Muscle of leg (tissue), 16 donors: ENCODE measurements at places on chromosomes 3 and 15.

DNA sequence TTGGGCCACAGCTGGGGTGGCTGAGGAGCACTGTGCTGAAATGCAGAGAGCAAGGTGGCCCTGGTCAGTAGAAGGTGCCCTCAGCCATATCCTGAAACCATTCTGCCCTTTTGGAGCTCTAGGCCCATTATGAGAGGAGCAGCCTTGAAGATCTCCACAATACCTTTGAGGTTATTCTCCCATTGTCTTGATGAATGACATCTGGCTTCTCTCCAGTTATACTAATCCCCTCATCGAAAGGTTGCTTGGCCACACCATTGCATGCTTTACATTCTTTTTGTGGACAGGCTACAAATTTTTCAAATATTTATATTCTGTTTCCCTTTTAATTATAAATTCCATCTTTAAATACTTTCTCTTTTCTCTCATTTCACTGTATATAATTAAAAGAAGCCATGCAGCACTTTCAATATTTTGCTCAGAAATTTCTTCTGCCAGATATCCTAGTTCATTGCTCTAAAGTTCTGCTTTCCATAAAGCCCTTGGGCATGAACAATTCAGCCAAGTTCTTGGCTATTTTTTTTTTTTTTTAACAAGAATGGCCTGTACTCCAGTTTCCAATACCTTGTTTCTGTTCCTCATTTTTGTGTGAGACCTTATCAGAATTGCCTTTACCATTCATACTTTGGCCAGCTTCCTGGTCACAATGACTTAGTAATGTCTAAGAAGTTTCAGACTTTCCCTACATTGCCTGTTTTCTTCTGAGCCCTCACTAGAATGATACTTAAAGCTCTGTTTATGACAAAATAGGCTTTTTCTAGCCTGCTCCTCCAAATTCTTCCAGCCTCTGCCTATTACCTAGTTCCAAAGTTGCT, 138.9 kb upstream of the SGO1 start:
- no peak for DNase-seq

- peak; percentile 40 for DNase-seq
These were observed 424 bp downstream of the EAF2 start for GRCh38 chr3:121835465-121835801.

DNA sequence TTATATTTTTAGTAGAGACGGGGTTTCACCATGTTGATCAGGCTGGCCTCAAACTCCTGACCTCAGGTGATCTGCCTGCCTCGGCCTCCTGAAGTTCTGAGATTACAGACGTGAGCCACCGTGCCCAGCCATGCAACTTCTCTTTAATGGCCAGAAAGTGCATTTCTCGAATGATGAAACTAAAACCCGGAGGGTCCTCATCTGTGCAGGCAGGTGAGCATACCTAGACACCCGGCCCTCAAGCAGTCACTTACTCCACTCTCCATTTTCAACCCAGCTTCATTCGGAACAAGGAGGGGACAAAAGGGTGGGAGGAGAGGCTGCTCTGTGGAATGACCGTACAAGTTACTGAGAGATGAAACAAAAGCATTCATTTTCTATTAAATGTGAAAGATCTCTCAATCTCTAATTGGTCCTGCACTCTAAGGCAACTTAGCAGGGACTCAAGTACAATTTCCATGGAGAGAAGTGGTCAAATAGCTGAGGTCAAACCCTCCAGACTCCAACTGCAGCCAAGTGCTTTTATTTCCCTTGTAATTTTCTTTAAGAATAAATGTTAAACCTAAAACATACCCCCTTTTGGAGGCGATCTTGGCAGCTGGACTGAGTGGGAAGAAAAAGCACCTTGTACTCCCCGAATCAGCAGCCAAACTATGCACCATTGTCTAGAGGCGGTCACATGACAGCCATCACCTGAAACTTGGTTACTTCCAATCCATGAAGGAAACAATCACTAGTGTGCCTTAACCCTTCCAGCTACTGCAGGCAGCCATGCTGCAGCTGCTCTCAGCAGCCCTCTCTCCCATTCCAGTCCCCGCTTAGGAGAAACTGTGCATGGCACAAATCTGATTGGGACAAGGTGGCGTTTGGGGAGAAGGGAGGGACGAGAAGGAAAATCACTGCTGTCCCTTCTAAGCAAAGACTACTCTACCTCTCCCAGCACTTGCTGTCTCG, 62.2 kb downstream of the VGLL4 start:
- peak; percentile 76 for DNase-seq

- no peak for DNase-seq
These were observed 50.5 kb downstream of the CTDSPL start for GRCh38 chr3:37912052-37912733.

DNA sequence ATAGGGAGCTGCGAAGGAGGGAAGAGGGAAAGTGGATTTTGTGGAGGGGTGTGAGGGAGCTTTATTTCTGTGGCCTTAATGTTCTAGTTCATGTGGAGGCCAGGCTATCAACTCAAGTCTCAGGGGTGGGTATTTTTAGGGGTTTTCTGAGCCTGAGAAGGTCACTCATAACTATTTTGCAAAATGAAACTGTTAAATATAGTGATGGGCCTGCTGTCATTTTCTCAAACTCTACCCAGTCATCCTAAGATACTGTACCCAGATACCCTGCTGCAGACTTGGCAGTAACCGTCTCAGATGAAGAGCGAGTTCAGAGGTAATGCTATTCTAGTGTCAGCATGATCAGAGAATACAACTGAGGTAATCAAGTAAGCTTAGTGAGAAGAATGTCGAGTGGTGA, 545.0 kb upstream of the TBL1XR1 start:
- DNase-seq: no peak

- peak; percentile 19 for DNase-seq
These were observed at the start of gene RHCG for GRCh38 chr15:89496155-89497098. Gene RHCG (minus strand): TSS chr15:89496583. CDS start chr15:89496544, 39 bp downstream.

GRCh38 chr3:6542795-6543194, 318.1 kb upstream of the GRM7 start:
- DNase-seq: no peak

- DNase-seq: no peak
These were observed 446.8 kb upstream of the DPH6 start for GRCh38 chr15:35992791-35993190.

DNA sequence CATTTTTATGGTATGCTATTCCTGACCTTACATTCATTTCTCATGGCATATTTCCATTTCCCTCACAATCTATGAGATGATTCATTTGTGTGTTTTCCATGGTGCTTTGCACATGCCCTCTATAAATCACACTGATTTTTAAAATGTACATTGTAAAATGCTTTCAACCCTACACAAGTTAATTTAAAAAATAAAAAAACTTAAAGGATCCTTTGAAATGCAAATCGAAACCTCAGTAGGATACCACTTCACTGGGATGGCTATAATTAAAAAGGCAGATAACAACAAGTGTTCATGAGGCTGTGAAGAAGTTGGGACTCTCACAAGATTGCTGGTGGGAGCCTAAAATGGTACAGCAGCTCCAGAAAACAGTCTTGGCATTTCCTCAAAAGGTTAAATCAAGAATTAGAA, 83.5 kb downstream of the FMN1 start:
- DNase-seq: no peak

DNA sequence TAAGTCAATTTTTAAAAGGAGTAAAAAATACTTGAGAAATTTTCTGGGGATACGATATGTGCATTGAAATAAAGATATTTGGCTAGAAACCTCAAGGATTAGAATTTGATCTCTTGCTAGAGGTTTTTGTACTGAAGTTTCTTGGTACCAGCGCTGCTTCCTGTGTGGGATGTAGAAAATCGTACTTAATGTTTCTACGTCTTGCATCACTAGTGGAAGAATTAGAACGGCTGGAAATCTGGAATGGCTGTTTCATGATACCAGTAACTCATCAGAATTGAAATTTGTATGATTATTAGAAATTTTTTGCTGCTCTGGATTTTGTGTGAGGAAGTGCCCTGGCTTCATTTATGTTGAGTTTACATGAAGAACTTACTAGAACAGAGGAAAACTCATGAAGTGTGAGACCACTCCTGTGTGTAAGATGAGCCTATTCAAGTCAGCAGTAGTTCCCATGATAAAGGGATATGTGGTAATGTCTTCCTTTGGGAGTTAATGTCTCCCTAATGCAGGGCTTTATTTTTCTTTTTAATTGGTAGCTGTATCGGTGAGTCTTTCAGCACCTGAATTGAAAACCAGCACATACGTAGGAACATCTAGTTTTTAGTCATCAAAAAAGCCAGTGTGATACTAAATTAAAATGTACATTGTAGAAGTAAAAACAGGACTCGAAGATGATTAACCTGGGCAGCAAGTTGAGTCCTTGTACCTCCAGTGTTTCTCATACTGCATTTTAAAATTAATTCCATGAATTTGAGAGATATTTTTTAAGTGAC, 3.2 kb downstream of the KBTBD8 start:
- no peak for DNase-seq

- DNase-seq: no peak
These were observed 16.1 kb upstream of the EXOG start for GRCh38 chr3:38480093-38480445.

- no peak for DNase-seq
These were observed 480.5 kb upstream of the PROK2 start for GRCh38 chr3:72265256-72266015.

GRCh38 chr3:140187656-140188221, 252.8 kb downstream of the CLSTN2 start:
- DNase-seq: peak; percentile 32

GRCh38 chr3:111229301-111229700, 157.7 kb downstream of the NECTIN3 start:
- DNase-seq: no peak

DNA sequence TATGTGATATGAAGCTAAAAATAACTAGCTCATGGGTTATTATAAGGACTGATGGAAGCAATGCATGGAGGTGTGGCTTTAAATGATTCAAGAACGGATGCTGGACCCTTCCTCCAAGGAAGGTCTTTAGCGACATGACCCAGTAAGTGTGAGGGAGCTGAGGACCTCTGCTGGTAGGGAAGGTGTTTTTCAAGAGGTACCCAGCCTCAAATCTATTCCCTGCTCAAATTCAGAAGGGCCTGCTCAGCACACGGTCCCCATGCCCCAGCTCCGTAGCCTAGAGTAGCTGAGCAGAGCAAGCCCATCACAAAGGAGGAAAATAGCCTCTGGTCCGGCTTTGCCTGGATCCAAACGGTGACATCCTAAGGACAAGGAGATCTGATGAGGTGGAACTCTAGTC, 266.2 kb upstream of the IGF1R start:
- no peak for DNase-seq

DNA sequence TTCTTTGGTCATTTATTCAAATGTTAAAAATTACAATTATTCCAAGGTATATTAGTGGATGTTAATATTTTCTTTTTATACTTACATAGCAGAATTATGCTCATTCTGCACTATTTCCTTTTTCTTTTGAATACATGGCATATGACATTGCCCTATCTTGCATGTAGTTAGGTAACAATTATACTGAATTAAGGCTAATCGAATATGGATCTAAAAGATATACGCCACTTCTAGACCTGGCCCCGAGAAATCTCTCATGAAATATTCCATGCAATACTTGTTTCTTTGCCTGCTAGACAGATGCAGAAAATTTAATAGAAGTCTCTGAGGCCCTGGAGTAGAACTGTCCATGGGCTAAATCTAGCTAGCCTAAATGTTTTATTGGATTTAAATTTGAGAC, 493.4 kb downstream of the OTOL1 start:
- DNase-seq: peak; percentile 11

DNA sequence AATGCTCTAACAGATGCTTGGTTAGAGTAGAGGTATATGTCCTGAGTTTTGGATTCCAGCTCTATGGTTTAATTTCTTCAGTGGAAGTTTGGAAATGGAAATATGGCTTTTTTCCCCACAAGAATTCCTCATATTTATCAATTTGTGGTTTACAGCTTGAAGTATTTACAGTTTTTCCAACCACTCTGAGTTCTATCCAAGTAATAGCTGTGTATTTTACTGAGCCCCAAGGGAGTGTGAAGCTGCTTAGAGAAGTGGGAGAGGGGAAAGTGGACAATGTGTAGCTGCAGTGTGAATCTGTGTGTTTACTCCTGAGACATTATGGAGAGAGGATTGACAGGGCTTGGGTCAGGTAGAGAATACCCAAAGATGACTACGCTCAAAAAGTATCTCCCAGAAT, 54.5 kb downstream of the NEK11 start:
- peak; percentile 13 for DNase-seq

DNA sequence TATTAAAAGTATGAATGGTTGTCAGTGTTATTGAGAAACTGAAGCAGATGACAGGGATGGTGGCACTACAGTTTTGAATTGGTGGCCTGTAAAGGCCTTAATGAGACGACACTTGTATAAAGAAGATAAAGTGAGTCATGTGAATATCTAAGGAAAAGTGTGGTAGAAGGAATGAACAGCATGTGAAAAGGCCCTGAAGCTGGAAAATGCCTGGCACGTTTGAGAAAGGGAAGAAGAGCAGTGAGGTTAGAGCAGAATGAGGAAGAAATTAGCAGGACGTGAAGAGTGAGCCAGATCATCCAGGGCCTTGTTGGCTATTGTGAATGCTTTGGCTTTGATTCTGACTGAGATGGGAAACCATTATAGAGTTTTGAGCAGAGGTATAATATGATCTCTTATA, 387.6 kb upstream of the DPH6 start:
- no peak for DNase-seq

DNA sequence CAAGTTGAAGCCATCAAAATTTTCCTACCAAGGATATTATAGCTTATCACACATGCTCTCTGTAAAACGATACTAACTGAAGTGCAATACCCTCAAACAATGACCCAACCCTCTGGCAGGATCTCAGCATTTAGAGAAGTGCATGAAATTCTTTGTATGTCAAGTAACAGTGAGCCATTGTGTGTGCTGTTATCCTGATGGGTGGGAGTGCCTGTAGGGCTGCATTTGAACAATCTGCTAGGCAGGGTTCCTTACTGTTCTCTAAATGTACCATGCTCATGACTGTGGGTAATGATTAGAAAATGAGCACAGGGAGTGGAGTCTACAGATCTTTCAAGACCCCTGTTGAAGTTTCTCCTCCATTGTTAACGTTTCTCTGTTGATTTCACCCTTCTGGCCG, 398.1 kb downstream of the NSUN3 start:
- DNase-seq: no peak

- no peak for DNase-seq
These were observed 29.9 kb downstream of the SLC28A1 start for GRCh38 chr15:84914351-84914750.

GRCh38 chr15:58269455-58270414, 131.6 kb downstream of the AQP9 start:
- peak; percentile 69 for DNase-seq

GRCh38 chr3:147358144-147358992, 48.0 kb downstream of the ZIC4 start:
- no peak for DNase-seq
